CD4-positive, alpha-beta T cell treated with Interleukin-12 subunit alpha and Interleukin-12 subunit beta, for 1 hour (primary cell): ENCODE measurements at places on chromosomes 1 and 21.

DNA sequence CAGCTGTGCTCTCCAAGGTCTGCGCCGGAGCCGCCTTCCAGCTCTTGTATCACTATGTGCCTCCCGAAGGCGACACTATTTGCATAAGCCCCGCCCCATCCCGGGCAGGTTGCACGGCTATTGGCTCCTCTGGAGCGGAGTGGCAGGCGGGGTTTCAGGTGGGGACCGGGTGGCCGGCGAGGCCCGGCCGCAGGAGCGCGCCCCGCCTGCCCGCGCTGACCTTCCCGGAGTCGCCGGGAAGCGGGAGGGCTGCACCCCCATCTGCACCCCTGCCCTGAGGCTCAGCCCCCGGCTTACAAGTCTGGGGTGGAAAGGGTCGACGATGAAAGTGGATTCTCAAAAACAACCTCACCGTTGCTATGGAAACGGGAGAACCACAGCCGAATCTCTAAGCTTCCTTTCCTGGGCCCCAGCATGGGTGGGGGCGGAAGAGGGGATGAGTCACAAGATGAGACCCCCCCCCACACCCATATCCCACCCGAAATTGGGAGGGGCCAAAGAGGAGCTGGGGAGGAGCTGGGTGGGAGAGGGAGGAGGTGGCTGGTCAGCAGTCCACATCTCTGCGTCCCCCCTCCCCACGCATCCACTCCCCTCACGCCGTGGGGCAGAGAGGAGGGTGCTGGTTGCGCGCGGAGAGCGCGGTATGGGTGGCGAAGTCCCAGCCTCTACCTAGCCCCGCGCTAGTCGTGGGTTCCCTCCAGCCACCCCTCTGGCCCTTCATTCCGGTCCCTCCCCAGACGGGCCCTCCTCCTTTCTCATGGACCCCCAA lies at the start of gene HPCAL4:
Gene HPCAL4, minus strand, starts transcription at position 51 of the 769 bp plus-strand sequence. CDS start 6,830 bp downstream, outside the sequence.
- DNase-seq, result peak; percentile 94

GRCh38 chr1:184705271-184705670 lies 49.4 kb downstream of the EDEM3 start:
- DNase-seq, result no peak

- DNase-seq, result peak; percentile 91
These were observed 1.4 kb downstream of the IER5 start for GRCh38 chr1:181089676-181090544.

DNA sequence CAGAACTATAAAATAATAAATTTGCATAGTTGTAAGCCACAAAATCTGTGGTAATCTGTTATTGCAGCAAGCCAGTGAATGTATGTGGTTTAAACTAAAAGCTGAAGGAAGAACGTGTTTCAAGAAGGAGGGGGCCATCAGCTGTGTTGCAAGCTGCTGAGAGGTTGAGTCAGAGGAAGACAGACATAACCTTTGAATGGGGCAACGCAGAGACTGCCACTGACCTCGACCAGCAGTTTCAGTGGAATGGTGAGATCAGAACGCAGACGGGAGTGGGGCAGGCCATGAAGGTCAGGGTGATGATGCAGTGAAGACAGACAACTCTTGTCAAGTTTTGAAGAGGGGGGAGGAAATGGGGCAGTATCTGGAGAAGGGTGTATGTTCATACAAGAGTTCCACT lies 23.2 kb upstream of the QSOX1 start:
- DNase-seq, result peak; percentile 3

- no peak for DNase-seq
These were observed 1017.9 kb downstream of the ADGRL2 start for GRCh38 chr1:82818586-82818985.

GRCh38 chr1:24084050-24084449 lies 27.9 kb downstream of the MYOM3 start:
- no peak for DNase-seq

DNA sequence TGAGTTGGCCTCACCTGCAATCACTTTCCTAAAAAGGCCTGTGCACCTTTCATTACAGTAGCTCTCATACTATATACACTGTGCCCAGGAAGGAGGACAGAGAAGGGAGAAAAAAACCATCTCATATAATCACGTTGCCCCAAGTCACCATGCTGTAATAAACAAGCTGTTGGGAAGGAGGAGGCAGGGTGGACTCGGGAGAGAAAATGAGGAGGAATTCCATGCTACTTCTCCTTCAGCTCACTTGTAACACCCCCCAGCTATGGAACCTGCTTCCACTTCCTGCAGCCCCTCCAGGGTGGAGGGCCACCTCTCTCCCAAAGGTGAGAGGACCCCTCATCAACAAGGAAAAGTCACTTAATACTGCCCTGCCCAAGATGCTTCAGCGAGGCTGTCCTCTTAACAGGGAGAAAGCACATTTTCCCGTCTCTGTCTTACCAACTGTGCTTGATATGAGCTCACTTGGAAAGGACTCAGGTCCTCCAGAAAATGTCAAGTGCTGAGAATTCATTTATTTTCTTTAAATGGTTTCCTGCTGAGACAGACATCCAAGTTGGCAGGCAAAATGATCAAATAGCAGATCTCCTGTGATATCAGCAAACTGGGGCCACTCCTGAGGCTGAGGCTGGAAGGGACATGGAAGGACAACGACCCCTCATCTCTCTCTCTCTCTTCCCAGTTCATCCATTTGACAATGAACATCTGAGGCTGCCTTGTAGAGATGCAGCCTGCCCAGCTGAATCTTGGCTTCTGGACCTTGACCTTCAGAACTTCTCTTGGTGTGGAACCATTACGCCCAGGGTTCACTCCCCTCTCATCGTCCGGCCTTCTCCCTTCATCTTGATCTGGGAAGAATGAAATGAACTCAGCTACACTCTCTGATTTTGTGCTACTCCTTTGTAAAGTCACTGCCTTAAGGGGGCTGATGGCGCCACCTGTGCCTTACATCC lies 54.0 kb downstream of the CAPN9 start:
- DNase-seq, result no peak

DNA sequence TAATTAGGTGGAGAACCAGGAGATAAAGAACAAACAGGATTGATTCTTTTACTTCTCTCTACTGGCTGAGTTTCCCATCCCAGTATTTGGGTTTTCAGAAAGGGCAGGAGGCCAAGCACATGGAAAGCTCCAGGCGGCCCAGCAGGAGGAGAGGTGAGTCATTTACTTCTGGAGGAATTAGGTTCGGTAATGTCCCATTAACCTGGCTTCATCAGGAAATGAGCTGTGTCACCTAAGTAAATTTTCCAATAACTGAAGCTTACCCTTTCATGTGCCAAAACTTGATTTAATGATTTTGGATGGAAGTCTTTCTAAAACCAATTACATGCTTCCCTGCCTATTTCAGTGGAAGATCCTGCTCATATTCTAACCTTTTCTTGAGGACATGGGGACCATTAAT lies 257.6 kb upstream of the USP24 start:
- DNase-seq, result no peak

- DNase-seq, result no peak
These were observed 49.7 kb downstream of the AHDC1 start for GRCh38 chr1:27554293-27554692.

DNA sequence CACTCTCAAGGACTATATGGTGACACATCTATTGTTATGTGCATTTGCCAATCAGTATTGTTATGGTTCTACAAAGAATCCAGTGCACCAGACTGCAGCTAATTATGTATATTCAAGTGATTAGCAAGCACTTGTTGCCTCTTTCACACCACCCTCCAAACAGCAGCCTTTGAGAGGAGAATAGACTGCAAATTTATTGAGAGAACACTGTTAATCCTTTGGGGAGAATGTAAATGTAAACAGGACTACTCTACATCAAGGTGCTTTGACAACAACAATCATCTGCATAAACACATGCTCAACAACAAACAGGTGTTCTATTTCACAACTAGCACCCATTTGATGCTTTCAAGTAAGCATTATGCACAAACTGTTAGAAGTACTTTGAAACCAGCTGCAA lies 117.4 kb downstream of the AKT3 start:
- no peak for DNase-seq

DNA sequence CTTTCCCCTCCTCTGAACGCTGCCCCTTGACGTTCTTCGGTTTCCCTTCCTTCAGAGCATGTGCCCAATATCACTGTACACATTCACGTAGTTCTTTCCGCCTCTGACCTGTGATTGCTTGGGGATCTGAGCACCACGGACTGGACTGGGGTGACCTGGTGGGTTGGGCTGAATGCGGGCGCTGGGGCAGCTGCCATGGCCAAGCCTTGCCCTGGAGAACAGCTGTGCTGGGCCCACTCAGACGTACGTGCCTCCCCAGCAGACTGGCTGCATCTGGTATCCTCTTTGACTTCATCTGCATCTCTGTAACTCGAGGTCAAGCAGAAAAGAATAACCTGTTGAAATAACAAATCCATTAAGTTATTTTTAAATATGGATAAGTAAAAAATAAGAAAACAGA lies 35.1 kb upstream of the DISC1 start:
- DNase-seq, result no peak

- no peak for DNase-seq
These were observed 26.3 kb upstream of the IL20 start for GRCh38 chr1:206839006-206839560.

- peak; percentile 10 for DNase-seq
These were observed 119.0 kb downstream of the GREM2 start for GRCh38 chr1:240492832-240493440.

DNA sequence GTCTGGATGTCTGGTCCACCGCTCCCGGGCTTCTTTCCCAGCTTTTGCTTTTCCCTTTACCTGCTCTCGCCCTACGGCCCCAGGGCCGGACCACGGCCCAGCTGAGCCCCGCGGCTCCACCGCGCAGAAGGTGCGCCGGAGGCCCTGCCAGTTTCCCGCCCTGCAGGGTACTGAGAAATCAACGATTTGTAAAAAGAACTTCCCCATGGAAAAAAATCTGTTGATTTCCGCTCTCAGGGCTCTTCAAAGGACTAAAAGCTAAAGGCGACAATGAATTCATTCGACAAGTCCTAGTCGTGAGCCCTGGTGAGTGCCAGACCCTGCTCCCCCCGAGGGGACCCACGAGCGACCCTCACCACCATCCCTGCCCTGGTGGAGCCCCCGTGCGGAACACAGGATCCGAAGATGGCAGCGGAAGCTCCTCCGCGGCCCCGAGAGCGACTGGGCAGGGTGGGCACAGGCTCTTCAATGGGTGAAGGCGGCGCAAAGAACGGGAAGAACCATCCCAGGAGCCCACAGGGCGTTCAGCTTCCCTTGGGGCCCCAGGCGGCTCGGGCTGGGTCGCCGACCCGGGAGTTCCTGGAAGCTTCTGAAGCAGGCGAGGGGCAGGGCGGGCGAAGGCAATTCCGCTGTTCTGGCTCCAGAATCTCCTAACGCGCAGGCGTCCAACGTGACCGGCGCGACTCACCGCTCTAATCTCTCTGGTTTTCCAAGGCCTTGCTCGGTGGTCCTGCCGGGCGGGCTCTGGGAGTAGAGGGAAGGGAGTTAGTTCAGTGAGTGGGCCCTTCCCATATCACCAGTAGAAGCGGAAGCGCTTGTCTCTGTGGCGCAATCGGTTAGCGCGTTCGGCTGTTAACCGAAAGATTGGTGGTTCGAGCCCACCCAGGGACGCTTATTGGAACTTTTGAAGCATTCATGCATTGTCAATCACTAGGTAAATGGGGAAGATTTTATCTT lies 6.6 kb upstream of the RNU1-2 start:
- DNase-seq, result peak; percentile 69

- DNase-seq, result no peak
These were observed 11.4 kb upstream of the SLAMF1 start for GRCh38 chr1:160658162-160658813.
